CD8-positive, alpha-beta memory T cell (primary cell): ENCODE measurements at places on chromosomes 5 and 9.

DNA sequence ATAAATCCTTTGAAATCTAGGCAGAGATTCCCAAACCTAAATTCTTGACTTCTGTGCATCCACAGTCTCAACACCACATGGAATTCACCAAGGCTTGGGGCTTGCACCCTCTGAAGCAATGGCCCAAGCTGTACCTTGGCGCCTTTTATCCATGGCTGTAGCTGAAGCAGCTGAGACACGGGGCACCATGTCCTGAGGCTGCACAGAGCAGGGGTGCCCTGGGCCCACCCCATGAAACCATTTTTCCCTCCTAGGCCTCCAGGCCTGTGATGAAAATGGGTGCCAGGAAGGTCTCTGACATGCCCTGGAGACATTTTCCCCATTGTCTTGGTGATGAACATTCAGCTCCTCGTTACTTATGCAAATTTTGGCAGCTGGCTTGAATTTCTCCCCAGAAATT lies 158.6 kb upstream of the NUDT12 start:
- DNase-seq: no peak

GRCh38 chr5:124706729-124707361 lies 39.6 kb downstream of the ZNF608 start:
- DNase-seq: no peak

DNA sequence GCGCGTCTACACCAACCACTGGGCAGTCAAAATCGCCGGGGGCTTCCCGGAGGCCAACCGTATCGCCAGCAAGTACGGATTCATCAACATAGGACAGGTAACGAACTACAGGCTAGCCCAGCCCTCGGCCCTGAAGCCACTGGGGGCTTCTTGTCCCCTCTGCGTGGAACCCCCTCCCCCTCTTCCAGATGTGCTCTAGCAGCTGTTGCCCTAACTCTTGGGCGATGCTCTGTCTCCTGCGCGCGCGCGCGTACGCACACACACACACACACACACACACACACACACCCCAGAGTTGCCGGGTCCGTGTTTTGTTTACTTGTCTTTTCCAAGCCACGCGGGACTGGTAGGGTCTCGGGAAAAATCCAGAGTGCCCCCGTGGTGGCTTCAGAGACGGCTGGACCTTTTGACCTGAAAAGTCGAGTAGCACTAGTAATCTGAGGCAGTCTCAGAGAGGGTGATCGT lies 836 bp downstream of the PCSK5 start:
- DNase-seq: no peak

DNA sequence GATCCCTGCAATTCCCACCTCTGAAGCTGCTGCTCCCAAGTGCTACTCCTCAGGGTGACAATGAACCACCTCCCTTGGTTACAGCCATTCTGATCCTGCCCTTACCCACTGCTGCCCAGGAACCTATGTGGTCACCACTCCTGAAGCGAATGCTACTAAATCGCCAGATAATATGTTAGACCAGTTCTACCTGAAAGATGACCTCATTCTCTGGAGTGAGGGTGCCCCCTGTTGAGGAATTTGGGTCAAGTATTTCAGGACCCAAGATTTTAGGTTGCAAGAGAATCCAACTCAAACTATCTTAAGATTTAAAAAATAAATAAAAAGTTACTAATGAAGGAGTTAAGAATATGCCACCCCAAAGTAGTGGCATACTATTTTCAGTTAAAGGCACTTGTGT lies 5.8 kb upstream of the SNAPC3 start:
- peak; percentile 20 for DNase-seq

- DNase-seq: no peak
Observed at GRCh38 chr9:129557192-129558036, 63.5 kb downstream of the C9orf50 start.

DNA sequence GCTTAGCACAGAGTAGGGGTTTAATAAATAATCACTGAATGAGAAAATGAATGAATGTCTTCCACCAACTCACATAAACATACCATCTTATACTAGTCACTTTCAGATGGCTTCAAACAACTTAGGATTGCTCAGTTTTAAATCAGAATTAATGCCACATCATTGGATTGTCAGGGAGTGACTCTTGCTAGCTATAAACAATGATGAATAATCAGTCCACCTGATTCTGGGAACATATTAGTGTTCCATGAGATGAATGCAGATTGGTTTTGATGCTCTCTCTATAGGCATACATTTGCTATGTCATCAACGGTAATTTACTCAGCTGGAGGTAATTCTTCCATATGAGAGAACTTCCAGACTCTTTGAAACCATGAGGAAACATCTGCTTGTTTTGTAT lies 97.4 kb downstream of the CDH9 start:
- no peak for DNase-seq

- no peak for DNase-seq
Observed at GRCh38 chr9:131980267-131981016, 99.2 kb downstream of the MED27 start.

DNA sequence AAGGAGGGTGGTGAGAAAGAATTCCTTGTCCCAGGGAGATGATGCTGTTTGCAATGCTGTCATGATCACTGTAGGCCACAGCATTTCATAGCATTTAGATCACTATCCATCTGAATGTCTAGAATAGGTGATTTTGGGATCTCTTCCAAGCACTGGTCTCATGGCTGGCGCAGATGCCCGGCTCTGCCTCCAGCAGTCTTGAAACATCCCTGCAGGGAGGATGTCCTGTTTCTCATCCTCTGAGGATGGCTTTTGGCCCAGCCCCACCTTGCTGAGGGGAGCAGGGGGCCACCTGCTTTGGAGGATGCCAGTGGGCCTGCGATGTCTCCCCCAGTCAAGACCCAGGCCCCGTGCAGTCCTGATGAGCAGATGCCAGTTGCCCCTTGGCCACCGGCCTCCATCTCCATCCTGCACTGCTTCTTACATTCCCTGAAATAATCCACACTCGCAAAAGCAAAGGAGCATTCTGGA lies 63.5 kb upstream of the GARNL3 start:
- no peak for DNase-seq

DNA sequence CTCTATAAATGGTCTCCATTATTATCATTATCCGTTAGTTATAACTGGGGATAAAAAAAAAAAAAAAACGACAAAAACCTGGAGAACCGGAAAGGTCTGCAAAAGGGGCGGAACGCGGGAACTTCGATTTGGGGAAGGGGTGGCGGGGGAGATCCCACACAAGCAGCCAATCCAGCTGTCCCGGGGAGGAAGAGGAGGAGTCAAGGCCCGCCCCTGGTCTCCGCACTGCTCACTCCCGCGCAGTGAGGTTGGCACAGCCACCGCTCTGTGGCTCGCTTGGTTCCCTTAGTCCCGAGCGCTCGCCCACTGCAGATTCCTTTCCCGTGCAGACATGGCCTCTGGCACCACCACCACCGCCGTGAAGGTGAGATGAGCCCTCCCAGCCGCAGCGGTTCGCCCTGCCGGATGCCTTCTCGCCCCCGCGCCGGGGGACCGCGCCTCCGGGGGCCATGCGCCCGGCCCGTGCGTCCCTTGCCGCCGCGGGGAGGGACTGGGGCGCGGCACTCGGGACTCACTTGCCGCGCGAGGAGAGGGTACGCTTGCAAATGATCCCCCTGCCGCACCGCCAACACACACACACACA lies at the start of gene MTAP:
MTAP (plus strand) TSS at position 219 of the 583 bp plus-strand sequence; CDS start at position 332, 113 bp downstream.
- peak; percentile 74 for DNase-seq

- no peak for DNase-seq
Observed at GRCh38 chr5:17005107-17005828, 69.2 kb upstream of the MYO10 start.

GRCh38 chr9:34742710-34743109 lies 32.8 kb upstream of the CCL21 start:
- DNase-seq: no peak

GRCh38 chr5:87924436-87924835 lies 344.2 kb downstream of the TMEM161B start:
- DNase-seq: no peak

GRCh38 chr5:122053181-122054109 lies 24.6 kb downstream of the LOX start:
- DNase-seq: no peak

GRCh38 chr5:112475747-112476365 lies 56.8 kb upstream of the EPB41L4A start:
- DNase-seq: no peak

DNA sequence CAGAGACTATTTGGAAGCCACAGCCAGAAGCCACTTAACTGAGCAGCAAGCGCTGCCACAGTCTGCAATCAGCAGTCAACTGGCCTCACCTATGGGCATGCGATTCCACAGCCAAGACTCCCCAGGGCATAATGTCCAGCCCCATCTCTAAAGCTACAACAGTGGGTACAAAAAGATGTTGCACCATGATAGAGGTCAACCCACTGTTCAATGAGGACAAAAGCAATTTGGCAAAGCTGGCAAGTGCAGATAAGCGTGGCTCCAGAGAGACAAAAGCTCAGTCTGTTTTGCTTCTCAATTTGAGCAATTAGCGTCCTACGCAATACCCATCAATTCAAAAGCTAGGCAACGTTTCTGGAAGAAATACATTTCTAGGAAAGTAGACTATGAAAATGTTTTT lies 3.2 kb downstream of the TAS2R1 start:
- DNase-seq: no peak

DNA sequence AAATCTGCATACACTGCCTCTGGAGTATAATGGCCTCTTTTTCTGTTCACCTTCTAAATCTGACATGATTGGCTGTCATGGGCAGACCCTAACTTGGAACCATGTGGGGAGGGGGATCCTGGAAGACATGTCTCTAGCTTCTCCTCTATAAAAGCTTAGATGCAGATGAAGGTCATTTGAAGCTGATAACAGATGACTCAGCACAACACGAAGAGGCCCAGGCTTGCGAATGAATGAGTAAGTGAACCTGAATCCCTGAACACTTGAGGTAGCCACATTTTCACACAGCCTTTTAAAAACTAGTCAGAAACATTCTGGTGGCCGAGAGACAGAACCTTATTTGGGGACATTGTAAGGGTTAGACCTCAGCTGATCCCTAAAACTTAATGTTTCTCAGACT lies 282.6 kb downstream of the ELAVL2 start:
- no peak for DNase-seq

DNA sequence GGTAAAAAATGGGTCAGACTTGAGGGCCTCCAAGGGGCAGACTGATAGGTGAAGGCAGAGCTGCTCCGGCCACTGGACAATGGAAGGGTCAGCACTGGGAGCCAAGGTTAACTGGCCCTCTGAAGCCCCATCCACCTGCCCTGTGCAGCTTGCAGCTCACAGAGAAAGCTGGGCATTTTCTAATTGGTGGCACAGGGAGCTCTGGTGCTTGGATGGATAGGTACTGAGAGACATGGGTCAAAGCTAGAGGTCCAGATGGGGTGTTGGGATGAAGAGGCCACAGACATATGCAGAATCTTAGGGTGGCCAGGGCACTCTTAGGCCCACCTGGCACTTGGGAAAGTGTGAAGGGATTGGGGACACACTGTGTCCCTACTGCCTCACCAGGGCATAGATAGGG lies 29.5 kb upstream of the SARDH start:
- DNase-seq: no peak

- DNase-seq: no peak
Observed at GRCh38 chr5:8615142-8615858, 746.4 kb downstream of the MTRR start.

DNA sequence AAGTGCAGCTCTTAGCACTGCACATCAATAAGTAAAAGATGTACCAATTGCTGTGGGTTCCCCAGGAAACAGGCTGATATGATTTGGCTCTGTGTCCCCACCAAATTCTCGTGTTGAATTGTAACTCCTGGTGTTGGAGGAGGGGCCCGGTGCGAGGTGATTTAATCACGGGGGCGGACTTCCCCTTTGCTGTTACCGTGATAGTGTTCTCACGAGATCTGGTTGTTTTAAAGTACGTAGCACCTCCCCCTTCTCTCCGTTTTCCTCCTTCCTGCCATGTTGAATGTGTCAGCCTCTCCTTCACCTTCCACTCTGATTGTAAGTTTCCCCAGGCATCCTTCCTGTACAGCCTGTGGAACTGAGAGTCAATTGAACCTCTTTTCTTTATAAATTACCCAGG lies 93.2 kb upstream of the ACTBL2 start:
- DNase-seq: no peak

DNA sequence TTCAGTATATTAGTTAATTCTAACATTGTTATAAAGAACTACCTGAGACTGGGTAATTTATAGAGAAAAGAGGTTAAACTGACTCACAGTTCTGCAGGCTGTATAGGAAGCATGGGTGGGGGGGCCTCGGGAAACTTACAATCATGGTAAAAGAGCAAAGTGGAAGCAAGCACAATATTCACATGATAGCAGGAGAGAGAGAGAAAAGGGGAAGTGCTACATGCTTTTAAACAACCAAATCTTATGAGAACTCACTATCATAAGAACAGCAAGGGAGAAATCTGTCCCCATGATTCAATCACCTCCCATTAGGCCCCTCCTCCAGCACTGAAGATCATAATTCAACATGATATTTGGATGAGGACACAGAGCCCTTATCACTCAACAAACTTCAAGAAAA lies 324.9 kb downstream of the ZNF608 start:
- no peak for DNase-seq

DNA sequence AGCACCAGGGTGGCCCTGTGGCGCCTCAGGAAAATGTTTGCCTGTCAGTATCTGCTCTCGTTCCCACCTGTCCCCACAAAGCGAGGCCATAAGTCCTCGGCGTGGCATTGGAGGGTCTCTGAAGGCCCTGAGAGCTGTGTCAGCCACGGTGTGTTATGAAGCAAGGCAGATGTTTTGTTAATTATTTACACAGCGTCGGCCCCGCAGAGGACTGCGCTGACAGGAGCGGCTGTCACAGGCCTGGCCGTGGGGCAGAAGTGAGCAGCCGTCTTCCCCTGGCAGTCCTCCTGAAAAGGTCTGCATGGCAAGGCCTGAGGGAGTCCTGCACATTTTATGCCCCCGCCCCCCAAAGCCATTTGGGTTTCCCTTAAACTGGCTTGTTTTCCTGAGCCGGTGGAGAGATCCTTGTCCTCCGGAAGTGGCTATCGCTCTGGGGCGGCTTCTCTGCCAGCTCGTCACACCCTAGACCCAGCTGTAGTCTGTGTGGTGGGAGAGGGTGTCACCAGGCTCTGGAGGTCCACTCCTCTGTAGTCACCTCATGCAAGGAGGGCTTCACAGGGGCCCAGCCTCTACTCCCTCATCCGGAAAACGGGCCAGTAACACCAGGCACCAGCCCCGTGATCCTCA lies 6.2 kb downstream of the NEK6 start:
- no peak for DNase-seq

DNA sequence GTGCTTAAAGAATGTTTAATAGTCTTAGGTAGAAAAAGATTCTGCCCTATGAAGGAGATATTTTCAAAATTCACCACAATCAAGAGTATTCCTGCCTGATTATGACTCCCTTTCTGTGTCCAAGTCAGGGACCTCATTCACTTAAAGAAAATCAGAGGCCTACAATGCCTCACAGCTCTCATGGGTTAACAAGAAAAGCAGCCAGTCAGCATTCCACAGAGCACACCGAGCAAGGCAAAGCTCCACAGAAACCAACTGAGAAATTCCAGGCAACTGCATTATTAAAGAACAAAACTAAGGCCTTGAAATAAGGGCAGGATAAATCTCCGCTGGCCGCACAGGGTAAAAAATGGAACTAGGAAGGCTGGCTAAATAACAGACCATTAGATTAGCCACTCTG lies 161.1 kb downstream of the TARS1 start:
- DNase-seq: no peak

DNA sequence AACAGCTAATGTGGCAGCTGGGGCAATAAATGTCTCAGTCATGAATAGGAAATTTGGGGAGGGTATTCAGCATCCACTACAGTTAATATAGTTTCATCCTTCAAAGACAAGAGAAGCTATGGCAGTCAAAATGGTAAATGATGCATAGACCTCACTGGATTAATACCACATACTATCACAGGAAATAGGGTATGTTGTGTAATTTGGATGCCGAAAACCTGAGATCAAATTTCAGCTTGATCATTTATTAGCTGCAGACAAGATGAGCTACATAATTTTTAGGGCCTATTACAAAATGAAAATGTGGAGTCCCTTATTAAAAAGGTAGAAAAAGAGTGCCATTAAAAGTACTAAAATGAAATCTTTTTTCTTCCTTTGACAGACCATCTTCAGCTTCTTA lies 112.6 kb upstream of the MTAP start:
- no peak for DNase-seq
